ENCODE measurements at places on chromosomes 13 and 19.

DNA sequence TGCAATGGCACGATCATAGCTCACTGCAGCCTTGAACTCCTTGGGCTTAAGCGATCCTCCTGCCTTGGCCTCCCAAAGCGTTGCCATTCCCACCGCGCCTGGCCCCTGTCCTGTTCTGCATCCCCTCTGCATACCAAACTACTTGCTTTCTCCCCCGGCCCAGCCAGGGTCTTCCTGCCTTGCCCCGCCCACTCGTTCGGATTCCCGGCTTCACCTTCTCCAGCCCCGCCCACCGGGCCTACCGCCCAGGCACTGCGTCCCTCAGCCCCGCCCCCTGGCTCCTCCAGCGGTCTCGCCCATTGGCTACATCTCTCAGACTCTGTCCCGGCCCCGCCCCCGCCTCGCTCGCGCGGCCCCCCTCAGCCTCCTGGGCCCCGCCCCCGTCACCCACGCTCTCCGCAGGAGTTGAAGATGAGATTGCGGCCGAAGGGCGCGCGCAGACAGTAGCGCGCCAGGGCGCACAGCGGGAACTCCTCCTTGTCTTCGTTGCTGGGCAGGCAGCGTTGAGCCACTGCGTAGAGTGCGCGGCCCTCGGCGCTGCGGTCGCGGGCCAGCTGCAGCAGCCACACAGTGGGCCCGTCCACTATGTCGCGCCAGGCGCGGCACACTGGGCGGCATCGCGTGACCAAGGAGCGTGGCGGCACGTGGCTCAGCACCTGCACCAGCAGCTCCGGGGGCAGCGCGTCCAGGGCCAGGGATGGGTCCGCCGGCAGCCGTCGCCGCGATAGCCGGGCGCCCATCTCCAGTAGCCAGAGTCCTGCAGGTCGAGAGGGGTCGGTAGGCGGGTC lies 19.0 kb downstream of the MRPS12 start:
- peak; percentile 96 for DNase-seq

DNA sequence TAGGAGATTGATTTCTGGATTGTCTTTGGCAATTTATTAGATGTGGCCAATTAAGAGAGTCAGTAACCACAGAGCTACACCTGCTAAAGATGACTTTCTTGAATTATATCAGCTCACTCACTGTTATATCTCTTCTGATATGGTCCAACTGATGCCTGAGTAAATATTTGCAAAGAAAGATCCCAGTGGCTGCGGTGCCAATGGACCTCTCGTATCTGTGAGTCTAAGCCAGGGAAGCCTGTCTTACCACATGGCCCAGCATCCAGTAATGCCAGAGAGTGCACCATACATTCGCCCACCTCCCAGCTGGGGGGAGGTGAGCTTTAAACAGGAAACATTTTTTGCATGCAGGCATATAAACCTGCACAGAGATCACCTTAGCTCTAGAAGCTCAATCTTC lies 82.7 kb upstream of the SLC15A1 start:
- no peak for DNase-seq

DNA sequence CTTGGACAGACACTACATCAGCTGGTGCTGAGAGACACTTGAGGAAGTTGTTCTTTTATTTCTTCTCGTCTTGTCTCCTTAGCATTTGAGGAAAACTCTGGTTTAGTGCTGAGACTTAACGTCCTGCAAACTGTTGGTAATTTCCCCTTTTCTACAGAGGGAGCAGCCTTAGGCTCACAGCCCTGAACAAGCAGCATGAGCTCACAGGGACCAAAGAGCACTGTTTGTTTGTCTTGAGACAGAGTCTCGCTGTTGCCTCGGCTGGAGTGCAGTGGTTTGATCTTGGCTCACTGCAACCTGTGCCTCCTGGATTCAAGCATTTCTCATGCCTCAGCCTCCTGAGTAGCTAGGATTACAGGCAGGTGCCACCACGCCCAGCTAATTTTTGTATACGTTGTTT lies 5.5 kb downstream of the ZNF805 start:
- DNase-seq, result no peak

GRCh38 chr13:52713894-52714293 lies 25.7 kb downstream of the CNMD start:
- DNase-seq, result no peak

Data from eye (tissue), 1 donor.